Fibroblast of upper back skin (primary cell): ENCODE measurements at places on chromosomes 1 and 21.

DNA sequence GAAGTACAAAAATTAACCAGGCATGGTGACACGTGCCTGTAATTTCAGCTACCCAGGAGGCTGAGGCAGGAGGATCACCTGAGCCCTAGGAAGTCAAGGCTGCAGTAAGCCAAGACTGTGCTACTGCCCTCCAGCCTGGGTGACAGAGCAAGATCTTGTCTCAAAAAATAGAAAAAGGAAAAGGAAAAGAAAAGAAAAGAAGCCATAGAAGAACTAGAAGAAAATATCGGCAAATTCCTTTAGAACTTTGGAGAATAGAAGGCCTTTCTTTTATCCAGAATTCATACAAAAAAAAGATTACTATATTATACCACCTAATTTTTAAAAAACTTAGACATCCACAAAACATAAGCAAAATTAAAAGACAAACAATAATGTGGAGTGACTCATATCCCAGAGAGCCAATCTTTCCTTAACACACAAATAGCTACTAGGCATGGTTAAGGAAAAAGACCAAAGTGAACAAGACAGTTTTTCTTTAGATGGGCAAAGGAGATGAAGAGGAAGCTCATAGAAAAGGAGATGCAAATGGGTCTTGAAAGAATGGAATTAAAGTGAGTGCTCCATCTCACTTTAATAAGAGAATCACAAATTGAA lies 251.1 kb upstream of the IRF2BP2 start:
- DNase-seq = no peak

GRCh38 chr1:205199090-205199930 lies 12.2 kb downstream of the DSTYK start:
- DNase-seq = no peak

- no peak for DNase-seq
These were observed 15.4 kb upstream of the AGTRAP start for GRCh38 chr1:11720525-11720924.

- no peak for DNase-seq
These were observed 21.2 kb upstream of the NUF2 start for GRCh38 chr1:163300568-163300967.

GRCh38 chr1:205073511-205073910 lies 10.7 kb downstream of the TMEM81 start:
- no peak for DNase-seq

- DNase-seq = no peak
These were observed 17.2 kb downstream of the RBM15 start for GRCh38 chr1:110356379-110356778.

DNA sequence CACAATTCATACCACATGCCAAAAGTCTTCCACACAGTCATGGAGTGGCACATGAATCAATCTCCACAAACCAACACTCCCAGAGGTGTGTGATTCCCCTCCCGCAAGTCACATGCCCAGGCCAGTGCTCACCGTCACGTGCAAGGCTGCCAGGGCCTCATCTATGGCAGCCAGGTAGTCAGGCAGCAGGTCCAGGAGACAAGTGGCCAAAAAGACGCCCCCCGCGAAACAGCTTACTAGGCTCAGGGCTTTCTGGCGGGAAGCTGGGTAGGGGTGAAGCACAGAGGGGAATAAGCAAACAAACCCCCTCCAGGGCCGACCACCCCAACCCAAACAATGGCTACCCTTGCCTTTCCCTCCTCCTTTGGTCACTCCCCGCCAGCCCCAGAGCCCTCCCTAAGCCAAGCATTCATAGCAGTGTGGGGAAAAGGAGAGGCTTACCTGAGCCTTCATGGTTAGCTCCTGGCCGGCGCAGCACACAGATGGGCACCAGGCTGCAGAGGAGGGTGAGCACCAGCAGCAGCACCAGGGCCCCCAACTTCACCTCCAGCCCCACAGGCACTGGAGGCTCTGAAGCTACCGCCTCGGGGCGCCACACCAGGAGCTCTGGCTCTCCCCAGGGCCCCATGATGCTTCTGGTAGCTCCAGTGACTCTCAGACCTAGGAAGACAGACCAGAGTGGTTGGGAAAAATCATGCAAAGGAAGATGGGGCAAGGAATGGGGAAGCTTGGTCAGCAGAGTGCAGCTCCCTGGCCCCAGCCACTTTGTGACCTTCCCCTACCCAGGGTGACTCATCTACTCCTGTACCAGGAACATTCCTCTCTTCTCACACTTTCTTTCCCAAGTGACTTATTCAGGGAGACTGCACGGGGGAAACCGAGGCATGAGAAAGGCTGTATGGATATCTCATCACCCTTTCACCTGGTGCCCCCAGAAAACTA lies 978 bp downstream of the SLC39A1 start:
- DNase-seq = peak; percentile 36

GRCh38 chr1:59523745-59524450 lies 227.0 kb downstream of the FGGY start:
- no peak for DNase-seq

DNA sequence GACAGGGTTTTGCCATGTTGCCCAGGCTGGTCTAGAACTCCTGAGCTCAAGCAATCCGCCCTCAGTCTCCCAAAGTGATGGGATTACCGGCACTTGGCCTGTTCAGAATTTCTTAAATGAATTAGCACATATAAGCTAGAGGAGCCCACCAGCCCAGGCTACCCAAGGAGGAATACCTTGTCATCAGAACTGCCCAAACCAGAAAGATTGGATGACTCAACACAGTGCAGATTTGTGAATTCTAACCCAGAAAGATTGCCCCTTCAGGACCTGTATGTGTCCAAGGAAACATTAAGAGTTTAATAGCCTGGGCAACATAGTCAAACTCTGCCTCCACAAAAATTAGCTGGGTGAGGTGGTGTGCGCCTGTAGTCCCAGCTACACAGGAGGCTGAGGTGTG lies 14.0 kb upstream of the LIN9 start:
- no peak for DNase-seq

DNA sequence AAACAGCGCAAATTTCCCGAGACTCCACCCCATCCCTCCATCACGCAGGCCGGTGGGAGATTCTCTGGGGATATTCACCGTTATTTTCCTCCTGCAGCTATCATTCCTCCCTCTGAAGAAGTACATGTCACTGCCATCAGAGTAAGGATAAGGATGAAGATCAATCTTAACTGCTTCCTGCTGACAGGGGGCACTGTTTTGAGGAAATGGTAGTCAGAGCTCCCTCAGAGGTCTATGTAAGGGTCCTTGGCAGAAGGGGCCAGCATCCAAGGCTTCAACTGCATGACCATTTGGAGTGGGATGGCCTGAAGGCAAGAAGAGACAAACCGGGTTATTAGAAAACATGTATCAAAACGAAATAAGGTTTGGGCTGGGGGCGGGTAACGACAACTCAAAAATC lies 111.5 kb downstream of the KCNK1 start:
- DNase-seq = no peak

- no peak for DNase-seq
These were observed 10.5 kb downstream of the PDIK1L start for GRCh38 chr1:26121854-26122773.

DNA sequence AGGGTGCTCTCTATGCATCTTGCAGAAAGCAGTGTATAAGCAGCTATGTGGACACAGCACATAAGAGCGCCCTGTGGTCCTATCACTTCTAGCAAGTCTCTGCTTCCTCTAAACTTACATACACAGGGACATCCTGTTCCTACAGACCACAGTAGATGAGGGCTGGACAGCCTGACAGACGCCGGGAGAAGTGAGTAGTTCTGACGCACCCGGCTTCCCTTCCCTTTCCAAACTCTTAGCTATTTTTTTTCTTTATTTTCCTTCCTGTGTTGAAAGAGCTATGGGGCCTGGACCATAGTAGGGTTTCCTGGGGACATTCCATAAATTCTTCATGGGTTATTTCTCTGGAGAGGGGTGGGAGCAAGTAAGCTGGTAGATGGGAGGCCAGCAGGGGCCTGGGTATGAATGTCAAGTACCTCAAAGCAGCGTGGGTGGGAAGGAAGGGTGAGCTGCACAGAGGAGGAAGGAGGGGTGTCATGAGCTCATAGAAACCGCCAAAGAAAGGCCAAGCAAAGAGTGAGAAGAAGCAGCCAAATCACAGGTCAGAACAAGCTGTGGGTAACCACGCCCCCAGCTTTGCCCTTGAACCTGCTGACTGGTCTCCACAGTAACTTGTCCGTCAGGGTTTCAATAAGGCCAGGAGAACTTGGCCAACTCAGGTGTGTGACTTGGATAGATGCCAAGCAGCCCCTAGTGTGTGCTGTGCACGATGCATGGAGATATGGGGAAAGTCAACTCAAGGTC lies 36.6 kb downstream of the PLXNA2 start:
- DNase-seq = peak; percentile 96

DNA sequence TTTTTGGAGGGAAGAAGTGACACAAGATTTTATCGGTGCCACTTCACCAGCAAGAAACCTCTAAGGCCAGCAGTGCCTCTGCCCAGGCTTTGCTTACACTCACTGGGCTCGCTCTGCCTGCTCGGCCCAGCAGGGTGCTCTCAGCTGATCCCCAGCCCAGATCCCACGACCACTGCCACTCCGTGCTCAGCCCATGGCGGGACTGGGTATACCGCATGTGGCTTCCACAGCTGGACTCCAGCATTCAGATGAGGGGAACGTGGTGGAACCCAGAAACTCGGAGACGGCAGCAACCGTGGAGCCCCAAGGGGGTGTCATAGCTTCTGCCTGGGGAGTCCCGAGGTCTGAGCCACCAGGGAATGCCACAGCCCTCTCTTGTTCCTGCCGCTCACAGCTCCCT lies 12.9 kb downstream of the USP25 start:
- no peak for DNase-seq

GRCh38 chr1:210413951-210414350 lies 85.2 kb downstream of the HHAT start:
- peak; percentile 64 for DNase-seq

DNA sequence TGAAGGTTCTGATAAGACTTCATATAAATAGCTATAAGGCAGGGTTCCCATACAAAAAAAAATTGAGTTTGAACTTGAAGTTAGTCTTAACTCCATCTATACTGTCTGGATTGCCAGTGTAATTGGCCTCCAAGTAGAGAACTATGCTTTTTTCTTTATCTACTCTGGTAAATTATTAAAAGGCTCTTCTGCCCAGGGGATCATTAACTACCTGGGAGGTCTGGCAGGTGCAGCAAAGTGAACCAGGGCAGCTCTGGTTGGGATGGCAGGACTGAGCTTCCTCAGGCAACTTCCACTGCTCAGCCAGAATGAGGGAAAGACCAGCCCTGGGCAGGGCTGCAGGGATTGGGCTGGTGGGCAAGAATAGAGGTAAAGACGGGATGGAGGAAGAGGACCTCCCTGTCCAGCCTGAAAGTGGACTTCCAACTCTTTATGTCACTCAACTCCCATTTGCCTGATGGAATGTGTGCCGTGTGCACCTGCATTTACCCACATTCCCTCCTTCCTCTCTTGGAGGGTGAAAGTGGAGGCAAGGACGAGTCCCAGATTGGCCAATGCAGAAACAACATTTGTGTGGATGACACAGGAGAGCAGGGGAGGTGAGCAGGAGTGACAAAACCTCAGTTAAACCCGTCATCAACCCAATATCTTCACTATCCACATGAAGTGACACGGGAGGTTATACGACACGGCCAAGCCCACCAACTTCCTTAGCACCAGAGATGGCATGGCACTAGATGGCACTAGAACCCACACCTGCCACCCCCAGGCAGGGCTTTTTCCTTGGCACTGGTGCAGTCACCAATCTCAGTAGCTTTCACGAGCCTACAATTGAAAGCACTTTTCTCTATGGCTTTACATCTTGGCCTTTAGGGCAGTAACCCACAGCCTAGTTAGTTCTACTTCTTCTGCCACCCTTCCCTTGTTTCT lies 25.2 kb downstream of the CCN1 start:
- peak; percentile 10 for DNase-seq

- no peak for DNase-seq
These were observed 53.0 kb upstream of the SPATA6 start for GRCh38 chr1:48524892-48525467.

DNA sequence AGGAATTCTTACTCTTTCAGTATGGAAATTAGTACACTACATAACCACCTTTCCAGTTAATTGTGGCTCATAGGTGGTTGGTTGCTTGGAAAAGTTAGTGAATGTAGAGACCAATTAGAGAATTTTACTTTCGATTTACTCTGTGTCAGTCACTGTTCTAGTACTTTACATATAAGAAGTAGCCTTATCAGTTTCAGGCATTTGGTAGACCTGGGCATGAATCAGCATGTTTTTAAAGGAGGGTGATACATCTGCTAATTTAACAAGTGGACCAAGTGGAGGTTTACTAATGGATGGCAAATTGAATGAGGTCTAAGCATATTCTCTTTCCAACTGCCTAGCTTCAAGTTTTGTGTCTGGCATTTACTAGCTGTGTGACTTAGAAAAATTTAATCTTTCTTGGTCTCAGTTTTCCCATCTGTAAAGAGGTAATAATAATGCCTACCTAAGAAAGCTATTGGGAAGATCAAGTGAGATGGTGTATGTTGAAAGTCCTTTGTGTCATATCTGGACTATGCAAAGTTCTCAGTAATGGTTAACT lies 1158.6 kb downstream of the PLA2G4A start:
- no peak for DNase-seq

DNA sequence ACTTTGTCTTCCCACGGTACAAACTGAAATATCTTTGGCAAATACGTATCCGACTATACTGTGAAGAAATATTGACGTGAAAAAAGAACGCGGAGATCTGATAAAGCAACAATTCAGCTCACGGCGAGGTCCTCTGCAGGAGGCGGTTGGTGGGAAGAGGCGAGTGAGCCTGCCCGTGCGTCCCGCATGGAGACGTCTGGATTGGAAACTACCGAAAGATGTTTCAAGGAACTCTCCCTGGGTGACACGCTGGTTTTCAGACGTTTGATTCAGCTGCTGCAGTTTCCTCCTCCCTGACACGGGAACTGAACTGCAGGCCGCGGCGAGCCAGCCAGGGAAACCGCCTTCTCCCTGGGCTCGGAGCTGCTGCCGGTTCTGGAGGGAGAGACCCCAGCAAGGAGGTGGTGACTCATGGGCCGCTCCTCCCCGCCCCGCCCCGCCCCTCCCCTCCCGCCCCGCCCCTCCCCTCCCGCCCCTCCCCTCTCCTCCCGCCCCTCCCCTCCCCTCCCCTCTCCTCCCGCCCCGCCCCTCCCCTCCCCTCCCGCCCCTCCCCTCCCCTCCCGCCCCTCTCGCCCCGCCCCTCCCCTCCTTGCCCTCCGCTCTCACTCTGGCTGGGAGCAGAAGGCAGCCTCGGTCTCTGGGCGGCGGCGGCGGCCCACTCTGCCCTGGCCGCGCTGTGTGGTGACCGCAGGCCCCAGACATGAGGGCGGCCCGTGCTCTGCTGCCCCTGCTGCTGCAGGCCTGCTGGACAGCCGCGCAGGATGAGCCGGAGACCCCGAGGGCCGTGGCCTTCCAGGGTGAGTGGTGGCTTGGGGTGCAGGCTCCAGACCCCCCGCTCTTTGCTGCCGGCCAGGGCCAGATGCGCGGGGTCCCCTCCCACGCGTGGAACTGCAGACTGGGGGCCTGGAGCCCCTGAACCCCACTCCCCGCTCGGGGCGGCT lies at the start of gene COL6A1:
Gene COL6A1 (plus strand): TSS at position 620 of the 941 bp plus-strand sequence. CDS start 81 bp downstream, at position 701.
- peak; percentile 92 for DNase-seq

GRCh38 chr1:44034976-44035716 lies 3.9 kb upstream of the SLC6A9 start:
- no peak for DNase-seq

- no peak for DNase-seq
These were observed 47.7 kb upstream of the DNASE2B start for GRCh38 chr1:84350550-84350949.

GRCh38 chr1:226656201-226656600 lies 82.9 kb downstream of the ITPKB start:
- DNase-seq = no peak
